ENCODE measurements at places on chromosomes 3 and 15.

- no peaks in the 10 kb centered on the region for H3K27me3 ChIP-seq
- no peak for DNase-seq
- H3K4me3 ChIP-seq, result no peak overlapping the region
Measured at GRCh38 chr15:78050441-78050809, 27.1 kb downstream of the TBC1D2B start.

DNA sequence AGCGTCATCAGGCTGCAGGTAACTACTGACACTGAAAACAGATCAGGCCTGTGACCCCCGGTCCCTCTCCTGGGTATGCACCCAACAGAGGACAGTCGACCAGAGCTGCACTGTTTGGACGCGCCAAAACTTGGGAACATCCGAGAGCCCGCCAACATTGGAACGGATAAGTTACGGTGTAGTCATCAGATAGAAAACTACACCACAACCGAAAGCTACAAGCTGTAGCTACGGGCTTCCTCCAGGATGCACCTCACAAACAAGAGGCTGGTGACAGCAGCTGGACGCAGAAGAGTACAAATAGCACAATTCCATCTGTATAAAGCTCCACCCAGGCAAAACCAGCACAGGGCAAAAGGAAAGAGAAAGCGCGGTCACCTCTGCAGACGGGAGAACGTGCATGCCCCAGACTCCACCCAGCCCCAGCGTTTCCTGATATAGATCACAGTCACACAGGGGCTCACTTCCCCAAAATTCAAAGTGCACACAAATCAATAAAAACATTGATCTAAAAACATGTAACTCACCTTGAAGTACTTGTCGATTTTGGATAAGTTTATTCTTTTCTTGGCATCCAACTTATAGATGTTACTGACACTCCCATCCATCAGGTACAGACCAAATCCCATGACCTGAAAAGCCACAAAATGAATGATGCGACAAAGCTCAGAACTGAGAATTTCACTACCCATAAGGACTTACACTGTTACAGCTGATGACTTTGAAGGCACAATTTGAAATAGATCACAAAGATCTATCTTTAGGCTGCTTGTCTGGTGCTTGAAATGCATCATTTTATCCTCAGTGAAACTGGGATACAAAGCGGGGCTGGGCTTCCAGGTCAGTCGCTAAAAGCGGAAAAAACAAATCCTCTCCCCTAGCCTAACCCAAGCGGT lies 43.3 kb downstream of the CYFIP1 start:
- no peak overlapping the region for H3K4me3 ChIP-seq
- H3K4me1 ChIP-seq, result no peaks in the 10 kb centered on the region
- no peaks in the 10 kb centered on the region for H3K36me3 ChIP-seq
- no peaks in the 10 kb centered on the region for H3K27me3 ChIP-seq
- no peak for DNase-seq

GRCh38 chr3:33231756-33232465 lies 13.3 kb upstream of the SUSD5 start:
- no peaks in the 10 kb centered on the region for H3K4me1 ChIP-seq
- no peak for DNase-seq
- H3K27me3 ChIP-seq, result no peaks in the 10 kb centered on the region
- no peak overlapping the region for H3K27ac ChIP-seq
- H3K4me3 ChIP-seq, result no peak overlapping the region

- H3K4me1 ChIP-seq, result peaks cover 36% of the 10 kb centered on the region
- DNase-seq, result peak; percentile 39
- H3K4me3 ChIP-seq, result peak overlapping the region; percentile 99
- peaks cover 4% of the 10 kb centered on the region for H3K36me3 ChIP-seq
- H3K27me3 ChIP-seq, result no peaks in the 10 kb centered on the region
Measured at GRCh38 chr3:10248984-10249748, 907 bp downstream of the TATDN2 start.

DNA sequence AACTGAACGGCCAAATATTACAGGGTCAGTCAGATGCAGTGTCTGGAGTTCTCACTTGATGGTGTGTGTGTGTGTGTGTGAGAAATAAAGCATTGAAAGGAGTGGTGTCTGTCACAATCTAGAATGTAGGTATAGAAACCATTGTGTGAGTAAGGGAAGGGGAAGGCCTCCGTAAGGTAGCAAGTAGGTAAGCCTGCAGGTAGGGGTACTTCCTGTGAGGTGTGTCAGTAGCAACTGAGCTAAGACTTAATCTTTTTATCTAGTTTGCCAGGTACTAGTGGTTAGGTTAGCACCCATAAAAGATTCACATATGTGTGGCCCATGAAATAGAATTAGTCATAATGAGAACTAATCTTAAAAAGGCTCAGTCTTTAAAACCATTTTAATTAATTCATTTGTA lies 1517.8 kb downstream of the SI start:
- DNase-seq, result no peak
- H3K4me1 ChIP-seq, result no peaks in the 10 kb centered on the region
- no peak overlapping the region for H3K27ac ChIP-seq
- no peaks in the 10 kb centered on the region for H3K27me3 ChIP-seq
- no peaks in the 10 kb centered on the region for H3K36me3 ChIP-seq

DNA sequence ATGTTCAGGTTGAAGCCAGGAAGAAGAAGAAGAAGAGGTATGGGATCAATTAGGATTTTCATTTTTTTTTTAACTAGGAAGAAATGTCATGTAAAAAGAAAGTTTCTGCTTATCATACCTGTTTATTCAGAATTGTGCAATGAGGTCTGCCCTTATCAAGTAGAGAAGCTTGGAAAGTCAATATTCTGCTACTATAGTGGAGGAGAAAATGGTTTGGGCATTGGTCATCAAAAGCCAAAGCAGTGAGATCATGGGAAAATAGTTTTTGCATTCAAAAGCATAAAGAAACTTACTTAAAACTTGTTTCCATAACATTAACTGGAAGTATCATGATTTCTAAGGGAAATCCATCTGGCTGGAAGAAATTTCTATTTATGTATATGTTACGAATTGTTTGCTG lies 1239.2 kb downstream of the NSUN3 start:
- no peaks in the 10 kb centered on the region for H3K27me3 ChIP-seq
- no peaks in the 10 kb centered on the region for H3K36me3 ChIP-seq
- no peak for DNase-seq
- no peaks in the 10 kb centered on the region for H3K4me1 ChIP-seq
- H3K27ac ChIP-seq, result no peak overlapping the region

DNA sequence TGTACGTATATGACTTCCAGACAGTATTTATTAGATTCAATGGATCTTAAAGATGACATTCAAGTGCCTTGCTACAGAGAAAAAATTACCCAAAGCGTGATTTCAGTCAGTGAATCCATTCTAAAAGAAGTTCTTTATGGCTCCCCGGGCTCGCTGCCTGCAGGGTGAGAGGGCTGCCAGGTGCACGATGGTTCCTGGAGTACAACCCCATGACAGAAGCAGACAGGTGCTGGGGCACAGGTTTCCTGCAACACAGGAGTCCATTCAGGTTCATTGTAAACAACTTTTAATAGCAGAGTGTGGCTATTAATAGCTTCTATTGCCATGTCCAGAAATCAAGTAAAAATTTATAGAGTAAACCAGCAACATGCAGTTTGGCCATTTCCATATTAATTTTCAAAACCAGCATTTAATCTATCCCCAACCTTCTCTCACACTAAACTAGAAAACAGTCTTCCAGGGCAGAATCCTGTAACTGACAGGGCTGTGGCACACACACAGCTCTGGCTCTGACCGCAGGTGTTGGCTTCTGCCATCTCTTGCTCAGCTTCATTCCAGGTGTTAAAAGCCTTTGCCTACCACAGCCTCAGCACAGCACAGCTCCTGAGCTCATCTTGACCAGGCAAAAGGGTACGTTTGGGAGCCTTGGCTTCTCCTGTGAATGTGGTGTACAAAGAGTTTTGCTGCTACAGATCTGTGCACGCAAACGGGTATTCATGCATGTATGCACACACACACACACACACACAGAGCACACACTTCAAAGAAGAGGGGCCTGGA lies 185.9 kb downstream of the MEX3B start:
- H3K27ac ChIP-seq, result no peak overlapping the region
- DNase-seq, result no peak
- no peak overlapping the region for H3K4me3 ChIP-seq
- no peaks in the 10 kb centered on the region for H3K36me3 ChIP-seq

DNA sequence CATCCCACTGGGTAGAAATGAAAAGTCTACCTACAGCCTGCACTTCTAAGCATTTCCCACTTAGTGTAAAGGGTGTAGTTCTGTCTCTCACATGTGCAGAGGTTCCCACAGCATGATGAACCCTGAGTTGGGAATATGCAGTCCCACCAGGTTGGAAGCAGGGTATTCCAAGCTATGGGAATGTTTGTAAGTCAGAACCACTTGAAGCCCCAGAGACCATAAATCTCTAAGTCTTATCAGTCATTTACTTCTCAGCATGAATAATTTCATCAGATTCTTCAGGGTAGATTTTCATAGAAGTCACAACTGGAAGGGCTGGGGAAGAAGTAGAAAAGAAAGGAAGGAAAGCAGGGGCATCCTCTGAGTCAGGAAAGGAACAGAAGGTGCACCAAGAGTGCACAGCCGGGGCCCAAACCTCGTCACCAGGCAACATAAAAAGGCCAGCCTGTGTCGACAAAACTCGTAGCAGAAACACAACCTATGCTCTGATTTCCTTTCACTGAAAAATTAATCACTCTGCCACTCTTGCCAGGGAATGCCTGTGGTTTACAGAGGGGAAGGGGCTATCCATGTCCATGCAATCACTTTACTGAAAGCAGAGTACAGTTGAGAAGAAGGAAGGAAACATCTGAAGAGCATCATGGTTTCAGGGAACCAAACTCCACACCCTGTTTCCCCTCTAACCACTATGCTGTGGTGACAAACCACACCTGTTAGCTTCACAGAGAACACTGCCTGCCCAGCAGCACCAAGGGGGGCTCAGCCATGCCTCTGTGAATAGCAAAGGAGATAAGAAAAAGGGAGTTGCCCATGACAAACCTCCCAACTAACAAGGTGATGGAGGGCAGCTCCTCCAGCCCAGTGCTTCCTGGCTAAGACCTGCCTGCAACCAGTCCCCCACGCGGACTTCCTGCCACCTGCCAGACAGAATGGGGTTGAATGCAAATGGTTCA lies 40.5 kb downstream of the SH3BP5 start:
- H3K27ac ChIP-seq, result peak overlapping the region; percentile 23
- peak; percentile 76 for DNase-seq
- no peaks in the 10 kb centered on the region for H3K27me3 ChIP-seq
- peaks cover 62% of the 10 kb centered on the region for H3K4me1 ChIP-seq
- no peaks in the 10 kb centered on the region for H3K36me3 ChIP-seq
- peak overlapping the region; percentile 28 for H3K4me3 ChIP-seq

- DNase-seq, result no peak
- H3K4me3 ChIP-seq, result no peak overlapping the region
- H3K27ac ChIP-seq, result no peak overlapping the region
- H3K36me3 ChIP-seq, result no peaks in the 10 kb centered on the region
- no peaks in the 10 kb centered on the region for H3K27me3 ChIP-seq
Measured at GRCh38 chr3:141353652-141354495, 14.4 kb upstream of the ZBTB38 start.

DNA sequence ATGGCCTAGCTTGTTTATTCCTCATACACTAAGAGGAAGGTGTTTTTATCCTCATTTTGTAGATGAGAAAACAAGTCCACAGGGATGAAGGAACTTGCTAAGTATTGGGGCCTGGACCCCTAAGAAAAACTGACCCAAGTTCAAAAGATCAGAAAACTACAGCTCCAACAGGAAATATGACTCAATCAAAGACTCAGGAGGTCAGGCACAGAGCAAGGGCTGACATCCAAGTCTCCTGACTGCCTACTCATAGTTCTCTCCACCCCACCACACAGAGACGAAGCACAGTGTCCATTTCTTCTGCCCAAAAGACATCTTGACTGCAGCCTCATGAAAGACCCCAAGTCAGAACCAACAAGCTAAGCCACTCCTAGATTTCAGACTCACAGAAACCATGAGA lies 26.9 kb upstream of the TPM1 start:
- no peak overlapping the region for H3K4me3 ChIP-seq
- no peaks in the 10 kb centered on the region for H3K4me1 ChIP-seq
- no peak for DNase-seq
- H3K27me3 ChIP-seq, result no peaks in the 10 kb centered on the region
- no peak overlapping the region for H3K27ac ChIP-seq

- H3K4me3 ChIP-seq, result no peak overlapping the region
- DNase-seq, result no peak
- no peaks in the 10 kb centered on the region for H3K4me1 ChIP-seq
- no peak overlapping the region for H3K27ac ChIP-seq
- H3K36me3 ChIP-seq, result no peaks in the 10 kb centered on the region
- H3K27me3 ChIP-seq, result no peaks in the 10 kb centered on the region
Measured at GRCh38 chr3:95407709-95408463, 1345.0 kb downstream of the NSUN3 start.

DNA sequence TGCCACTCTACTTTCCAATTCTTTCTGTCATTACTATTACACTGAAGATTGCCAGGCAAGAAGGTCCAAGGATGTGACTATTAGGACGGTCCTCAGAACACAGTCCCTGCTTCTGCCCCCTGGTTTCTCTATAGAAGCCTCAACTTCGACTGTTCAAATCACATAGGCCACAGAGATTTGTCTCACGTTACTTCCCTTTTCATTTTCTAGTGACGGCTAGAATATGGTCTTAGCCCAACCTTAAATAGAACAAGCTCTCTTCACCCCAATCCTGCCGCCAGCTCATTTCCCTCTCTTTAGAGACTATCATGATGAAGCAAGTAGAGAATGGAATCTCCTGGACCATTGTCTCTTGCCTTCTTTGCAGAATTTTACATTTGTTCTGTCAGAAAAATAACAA lies 84.9 kb downstream of the TIGIT start:
- no peaks in the 10 kb centered on the region for H3K4me1 ChIP-seq
- H3K27ac ChIP-seq, result no peak overlapping the region
- H3K36me3 ChIP-seq, result peaks cover 23% of the 10 kb centered on the region
- no peak overlapping the region for H3K4me3 ChIP-seq
- H3K27me3 ChIP-seq, result no peaks in the 10 kb centered on the region
- DNase-seq, result no peak

GRCh38 chr3:67551361-67552016 lies 102.9 kb downstream of the SUCLG2 start:
- H3K36me3 ChIP-seq, result peaks cover 17% of the 10 kb centered on the region
- no peaks in the 10 kb centered on the region for H3K4me1 ChIP-seq
- H3K27me3 ChIP-seq, result no peaks in the 10 kb centered on the region
- DNase-seq, result no peak
- H3K27ac ChIP-seq, result no peak overlapping the region
- no peak overlapping the region for H3K4me3 ChIP-seq

DNA sequence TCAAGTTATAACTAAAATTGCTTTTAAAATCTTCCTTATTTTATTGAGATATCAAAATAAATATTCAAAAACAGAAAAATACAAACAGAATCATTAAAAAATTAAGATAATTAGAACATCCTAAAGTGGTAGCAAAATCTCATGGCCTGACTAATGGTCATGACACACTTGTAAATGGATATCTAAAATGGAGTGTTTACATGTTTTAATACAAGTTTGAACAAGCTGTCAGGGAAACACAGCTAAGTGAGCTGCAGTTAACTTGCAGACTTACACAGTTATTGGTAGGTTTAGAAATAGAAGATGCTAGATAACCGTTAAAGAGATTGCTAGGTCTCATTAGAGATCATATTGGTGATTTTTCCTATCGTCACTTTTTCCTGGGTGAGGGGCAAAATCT lies 242.3 kb downstream of the LPP start:
- H3K4me3 ChIP-seq, result no peak overlapping the region
- no peak overlapping the region for H3K27ac ChIP-seq
